SK-MEL-5 (cell line): ENCODE measurements at places on chromosomes 4 and X.

DNA sequence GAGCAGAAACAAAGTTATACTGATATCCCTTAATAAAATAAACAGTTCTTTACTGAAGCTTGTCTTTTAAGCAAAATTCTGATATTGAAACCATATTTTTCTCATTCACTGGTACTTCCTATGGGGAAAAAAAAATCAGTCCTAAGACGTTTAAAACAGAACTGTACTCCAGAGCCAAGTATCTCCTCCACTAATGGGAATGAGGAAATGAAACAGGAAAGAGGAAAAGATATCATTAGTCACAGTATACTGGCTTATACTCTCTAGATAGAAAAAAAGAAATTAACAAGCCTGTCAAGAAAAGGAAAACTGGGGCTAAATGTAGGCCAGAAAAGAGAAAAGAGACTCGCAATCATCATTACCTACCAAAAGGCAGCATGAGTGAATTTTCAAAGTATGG, 252.7 kb downstream of the CENPC start:
- DNase-seq, result no peak

GRCh38 chr4:17811078-17811603, 362 bp downstream of the NCAPG start:
- DNase-seq, result no peak

DNA sequence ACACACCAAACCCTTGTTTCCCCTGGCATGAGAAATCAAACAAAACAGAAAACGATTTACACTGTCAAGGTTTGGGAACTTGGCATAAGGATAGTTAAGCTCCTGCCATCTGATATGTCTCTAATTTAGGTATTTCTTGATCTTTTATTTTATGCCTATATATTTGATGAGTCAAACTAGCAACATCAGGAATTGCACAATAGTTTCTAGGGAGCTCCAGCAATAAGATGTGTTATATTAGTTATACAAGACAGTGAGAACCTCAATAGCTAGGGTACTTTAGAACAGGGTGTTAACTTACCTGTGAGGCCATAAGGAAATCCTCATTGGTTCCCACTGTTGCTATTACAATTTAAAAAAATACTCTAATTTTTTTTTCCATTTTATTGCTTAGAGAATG, 474.2 kb downstream of the GBA3 start:
- no peak for DNase-seq

GRCh38 chr4:14771094-14771493, 231.2 kb upstream of the CPEB2 start:
- no peak for DNase-seq
